Osteocyte (in vitro differentiated cells): ENCODE measurements at places on chromosomes 12 and 14. TPM values are rescaled to one million over a fixed set of nuclear protein-coding genes. Genes with fewer than 3 reads are reported as not detected.

DNA sequence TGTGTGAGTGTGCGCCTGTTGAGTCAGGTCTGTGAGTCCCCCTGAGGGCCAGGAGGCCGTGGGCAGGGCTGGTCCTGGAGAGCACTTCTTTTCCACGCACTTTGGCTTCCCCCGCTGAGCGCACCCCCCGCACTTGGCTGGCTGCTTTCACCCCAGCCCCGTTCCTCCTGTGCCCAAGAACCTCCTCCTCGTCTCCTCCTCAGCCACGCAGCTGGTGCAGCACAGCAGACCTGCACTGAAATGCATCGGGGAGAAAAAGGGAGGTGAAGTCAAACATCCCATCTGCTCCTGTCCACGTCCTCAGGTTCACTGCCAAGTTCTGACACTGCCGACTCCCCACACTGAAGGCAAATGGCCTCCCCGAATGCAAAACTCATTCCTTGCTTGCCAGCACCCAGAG, 362.7 kb upstream of the SFSWAP start:
- H3K36me3 ChIP-seq: no peaks in the 10 kb centered on the region
- H3K27me3 ChIP-seq: no peaks in the 10 kb centered on the region
- H3K4me1 ChIP-seq: peaks cover 12% of the 10 kb centered on the region
- DNase-seq: no peak

GRCh38 chr12:57875753-57876547, 29.4 kb upstream of the CTDSP2 start:
- no peak for DNase-seq
- H3K4me3 ChIP-seq: no peak overlapping the region
- H3K27ac ChIP-seq: no peak overlapping the region
- peaks cover 3% of the 10 kb centered on the region for H3K27me3 ChIP-seq

The RIMBP2 gene
- total RNA-seq: 0.13 TPM in 1 of 2 replicates, not detected in the other

The CACNB3 gene
- total RNA-seq: 66.5 and 83.3 TPM in 2 replicates

DNA sequence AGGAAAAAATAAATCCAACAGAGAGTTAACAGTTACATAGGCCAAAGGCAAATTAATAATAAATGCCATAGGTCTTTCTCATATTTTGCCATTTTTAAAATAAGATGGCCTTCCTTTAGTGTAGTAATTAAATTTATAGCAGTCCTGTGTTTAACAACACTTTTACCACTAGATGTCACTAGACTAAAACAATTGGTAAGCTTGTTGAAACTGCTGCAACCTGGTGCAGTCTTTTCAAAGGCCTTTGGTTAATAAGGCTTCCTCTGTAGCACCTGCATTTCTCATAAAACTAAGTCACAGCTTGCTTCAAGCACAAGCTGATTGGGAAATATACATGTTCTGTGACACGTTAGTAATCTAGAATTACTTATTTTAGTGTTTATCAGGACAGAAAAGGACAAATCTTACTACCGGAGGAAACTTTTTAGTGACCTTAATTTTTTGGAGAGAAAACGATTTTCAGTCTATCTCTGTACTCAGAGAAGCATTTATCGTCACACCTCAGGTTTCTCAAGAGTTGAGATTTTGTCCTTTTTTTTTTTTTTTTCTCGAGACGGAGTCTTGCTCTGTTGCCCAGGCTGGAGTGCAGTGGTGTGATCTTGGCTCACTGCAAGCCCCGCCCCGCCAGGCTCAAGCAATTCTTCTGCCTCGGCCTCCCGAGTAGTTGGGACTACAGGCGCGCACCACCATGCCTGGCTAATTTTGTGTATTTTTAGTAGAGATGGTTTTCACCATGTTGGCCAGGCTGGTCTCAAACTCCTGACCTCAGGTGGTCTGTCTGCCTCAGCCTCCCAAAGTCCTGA, 20.0 kb downstream of the BORCS5 start:
- H3K4me1 ChIP-seq: peaks cover 9% of the 10 kb centered on the region
- H3K4me3 ChIP-seq: no peak overlapping the region
- DNase-seq: no peak
- H3K27ac ChIP-seq: no peak overlapping the region
- peaks cover 12% of the 10 kb centered on the region for H3K36me3 ChIP-seq
